CD14-positive monocyte (primary cell): ENCODE measurements at places on chromosomes 2 and 18. TPM values are rescaled to one million over a fixed set of nuclear protein-coding genes. Genes with fewer than 3 reads are reported as not detected.

TMEM169 gene
- 0.74 TPM for polyA plus RNA-seq

DNA sequence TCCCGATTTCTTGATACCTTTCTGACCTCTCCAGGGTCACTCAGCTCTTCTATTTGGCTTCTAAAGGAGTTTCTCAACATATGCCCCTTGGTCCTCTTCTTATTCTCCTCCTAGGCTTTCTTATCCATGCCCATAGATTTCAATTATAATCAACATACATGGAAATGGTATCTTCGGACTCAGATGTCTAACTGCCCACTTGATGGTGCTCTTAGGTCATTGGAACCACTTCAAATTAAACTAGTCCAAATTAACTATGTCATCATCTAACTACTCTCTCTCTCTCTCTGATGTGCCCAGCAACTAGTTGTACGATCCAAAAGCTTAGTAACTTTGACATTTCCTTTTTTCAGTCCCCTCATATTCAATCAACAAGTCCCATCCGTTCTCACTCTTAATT lies 43.2 kb upstream of the GPR75 start:
- no peaks in the 10 kb centered on the region for H3K27me3 ChIP-seq
- peaks cover 100% of the 10 kb centered on the region for H3K36me3 ChIP-seq
- H3K4me3 ChIP-seq = no peak overlapping the region
- no peak overlapping the region for H3K27ac ChIP-seq
- no peaks in the 10 kb centered on the region for H3K4me1 ChIP-seq

LDLRAD4 gene
- 13.8 TPM for polyA plus RNA-seq

DNA sequence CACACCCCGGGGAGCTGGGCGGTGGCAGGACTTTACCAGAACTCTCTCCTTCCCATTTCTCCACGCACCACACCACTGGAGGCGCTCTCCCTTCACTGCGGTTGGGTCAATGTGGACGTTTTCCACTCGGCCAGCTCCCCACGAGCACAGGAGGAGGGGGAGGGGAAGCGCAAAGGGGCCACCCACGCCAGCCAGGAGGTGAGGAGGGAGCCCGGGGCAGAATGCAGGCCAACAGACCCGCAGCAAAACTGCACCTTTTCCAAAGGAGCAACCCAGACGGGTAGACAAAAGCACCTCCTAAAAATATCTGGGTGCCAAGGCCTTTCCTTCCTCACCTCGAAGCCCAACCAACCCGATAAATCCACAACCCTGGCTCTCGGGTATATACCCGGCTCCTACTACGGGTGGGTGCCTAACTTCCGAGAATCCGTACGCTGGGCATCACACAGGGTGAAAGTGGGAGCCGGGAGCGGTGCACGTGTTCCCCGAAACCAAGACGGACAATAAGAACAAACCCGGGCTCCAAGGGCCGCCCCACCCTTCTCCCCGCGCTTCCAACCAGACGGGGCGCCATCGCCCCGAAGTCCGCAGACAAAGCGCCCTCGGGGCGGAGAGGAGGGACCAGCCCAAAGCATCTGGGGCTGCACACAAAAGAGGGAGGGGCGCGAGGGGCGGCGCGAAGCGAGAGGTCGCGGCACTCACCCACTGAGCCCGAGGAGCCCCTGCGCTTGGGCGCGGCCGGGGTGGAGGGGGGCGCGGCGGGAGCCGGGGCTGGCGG lies 1.0 kb downstream of the RTN4 start:
- H3K27me3 ChIP-seq = no peaks in the 10 kb centered on the region
- DNase-seq = peak; percentile 87
- H3K36me3 ChIP-seq = no peaks in the 10 kb centered on the region
- H3K27ac ChIP-seq = peak overlapping the region; percentile 95
- peaks cover 43% of the 10 kb centered on the region for H3K4me1 ChIP-seq
